SK-MEL-5 (cell line): ENCODE measurements at places on chromosomes 5 and 9.

DNA sequence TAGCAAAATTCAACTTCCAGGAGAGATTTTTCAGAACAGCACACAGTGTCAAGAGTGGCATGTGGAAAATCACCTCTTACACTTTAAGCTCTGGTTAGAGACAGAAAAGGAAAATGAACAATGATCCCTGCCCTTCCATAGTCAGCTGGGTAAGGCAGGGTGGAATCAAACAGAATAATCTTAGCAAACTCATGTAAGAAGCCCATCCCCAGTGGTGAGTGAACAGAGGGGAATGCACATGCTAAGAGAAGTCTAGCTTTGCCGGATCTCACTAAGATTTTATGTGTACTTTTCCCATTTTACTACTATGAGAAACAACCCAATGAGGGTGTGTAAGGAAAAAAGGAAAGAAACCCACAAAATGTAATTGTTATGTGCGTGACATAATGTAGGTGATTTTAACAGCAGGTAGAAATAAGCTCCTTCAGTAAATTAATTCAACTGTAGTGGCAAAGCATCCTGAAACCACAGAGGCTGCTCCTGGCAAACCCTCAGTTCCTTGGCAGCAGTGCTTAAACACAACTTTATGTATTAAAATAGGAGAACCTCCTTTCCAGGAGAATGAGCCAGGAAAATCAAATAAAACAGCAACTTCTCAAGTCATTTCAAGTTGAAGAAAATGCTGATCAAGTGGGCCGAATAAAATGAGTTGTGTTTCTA lies 366.0 kb upstream of the TRPC7 start:
- DNase-seq = no peak

GRCh38 chr5:81398741-81399140 lies 4.8 kb upstream of the ACOT12 start:
- no peak for DNase-seq

GRCh38 chr5:127884416-127884815 lies 181.2 kb downstream of the CCDC192 start:
- DNase-seq = no peak

- no peak for DNase-seq
Observed at GRCh38 chr9:28287455-28287854, 714.2 kb upstream of the C9orf72 start.

DNA sequence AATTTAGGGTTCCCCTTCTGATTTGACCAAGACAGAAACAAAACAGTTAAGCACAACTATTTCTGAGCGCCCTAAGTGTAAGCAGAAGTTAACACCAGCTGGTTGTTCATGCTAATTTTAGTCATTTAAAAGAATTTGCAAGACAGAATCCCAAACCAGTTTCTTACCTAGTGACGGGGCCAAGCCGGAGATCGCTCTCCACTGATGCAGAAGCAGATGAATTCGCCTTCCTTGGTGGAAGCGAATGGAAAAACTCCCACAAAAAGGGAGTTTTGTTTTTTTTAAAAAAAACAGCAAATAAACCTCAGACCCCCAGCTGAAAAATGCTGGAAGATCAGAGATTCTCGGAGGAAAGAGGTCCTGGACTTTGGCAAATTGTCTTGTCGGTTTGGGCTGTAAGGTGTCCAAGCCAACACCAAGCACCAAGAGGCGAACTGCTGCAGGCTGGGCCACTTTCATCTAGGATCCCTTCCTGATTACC lies 47.4 kb upstream of the GLDC start:
- no peak for DNase-seq

GRCh38 chr5:43244823-43245565 lies 53.0 kb downstream of the NIM1K start:
- no peak for DNase-seq

DNA sequence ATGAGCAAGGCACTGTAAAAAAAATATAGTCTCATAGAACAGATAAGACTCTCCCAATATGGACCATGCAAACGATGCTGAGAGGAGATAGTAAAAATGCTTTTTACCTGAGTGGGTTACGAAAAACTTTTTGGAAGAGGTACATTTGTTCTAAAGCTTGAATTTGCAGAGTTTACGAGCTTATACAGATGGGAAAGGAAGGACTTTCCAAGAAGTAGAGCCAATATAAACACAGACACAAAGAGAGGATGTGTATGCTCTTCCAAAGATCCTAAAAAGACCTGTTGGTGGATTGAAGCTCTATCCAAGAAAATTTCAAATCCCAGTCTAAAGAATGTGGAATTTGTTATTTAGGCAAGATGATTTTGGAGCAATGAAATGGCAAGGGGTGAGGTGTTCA lies 127.1 kb upstream of the SLCO6A1 start:
- DNase-seq = no peak

GRCh38 chr9:109311731-109312130 lies 9.1 kb downstream of the EPB41L4B start:
- DNase-seq = no peak

DNA sequence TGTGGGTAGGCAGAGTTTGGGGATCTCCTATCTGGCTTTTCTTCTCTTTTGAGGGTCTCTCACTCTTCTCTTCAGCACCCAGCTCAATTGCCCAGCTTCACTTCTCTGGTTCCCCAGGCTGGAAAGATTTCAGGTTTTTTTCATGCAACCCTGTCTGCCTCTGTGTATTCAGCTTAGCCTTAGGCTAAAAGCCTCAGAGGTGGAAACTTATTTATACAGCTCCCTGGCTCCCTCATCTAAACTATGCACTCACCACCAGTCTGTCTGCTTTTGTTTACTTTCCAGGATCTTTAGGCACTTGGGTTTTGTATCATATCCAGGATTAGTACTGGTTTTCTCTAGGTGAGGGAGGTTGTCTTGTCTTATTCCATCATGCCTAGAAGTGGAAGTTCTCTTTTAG lies 540.2 kb upstream of the TRPC7 start:
- no peak for DNase-seq

DNA sequence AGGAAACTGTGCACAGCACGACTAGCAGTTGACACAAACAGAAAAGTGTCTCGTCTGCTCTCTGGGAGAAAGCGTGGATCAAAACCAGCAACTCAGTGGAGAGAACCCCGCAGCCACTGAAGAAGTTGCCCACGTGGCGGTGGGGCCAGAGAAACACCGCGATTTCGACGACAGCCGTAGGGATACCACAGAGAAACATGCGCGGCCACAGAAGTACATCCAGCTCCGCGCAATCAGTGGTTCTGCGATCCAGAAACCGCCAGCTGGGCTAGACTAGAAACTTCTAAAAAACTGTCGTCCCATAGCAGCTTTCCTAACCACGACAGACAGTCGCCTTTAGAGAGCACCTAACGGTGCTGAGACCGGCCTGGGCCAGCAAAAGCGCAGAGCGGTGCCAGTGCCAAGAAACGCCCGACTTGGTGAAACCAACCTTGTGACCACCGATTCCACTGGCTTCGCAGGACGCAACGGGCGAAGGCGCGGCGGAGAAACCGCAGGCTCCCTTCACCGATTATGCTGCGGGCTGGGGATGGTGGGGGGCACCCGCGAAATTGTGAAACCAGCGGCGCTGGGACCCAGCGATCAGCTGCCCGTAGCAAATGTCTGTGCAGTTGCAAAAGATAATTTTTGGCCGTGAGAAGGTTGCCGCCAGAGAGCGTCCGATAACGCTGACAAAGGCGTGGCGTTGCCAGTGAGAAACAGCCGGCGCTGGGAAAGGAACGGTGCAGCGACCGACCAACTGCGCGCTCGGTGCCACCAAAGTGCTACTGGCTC lies 2.7 kb upstream of the ANXA2R start:
- DNase-seq = peak; percentile 87

DNA sequence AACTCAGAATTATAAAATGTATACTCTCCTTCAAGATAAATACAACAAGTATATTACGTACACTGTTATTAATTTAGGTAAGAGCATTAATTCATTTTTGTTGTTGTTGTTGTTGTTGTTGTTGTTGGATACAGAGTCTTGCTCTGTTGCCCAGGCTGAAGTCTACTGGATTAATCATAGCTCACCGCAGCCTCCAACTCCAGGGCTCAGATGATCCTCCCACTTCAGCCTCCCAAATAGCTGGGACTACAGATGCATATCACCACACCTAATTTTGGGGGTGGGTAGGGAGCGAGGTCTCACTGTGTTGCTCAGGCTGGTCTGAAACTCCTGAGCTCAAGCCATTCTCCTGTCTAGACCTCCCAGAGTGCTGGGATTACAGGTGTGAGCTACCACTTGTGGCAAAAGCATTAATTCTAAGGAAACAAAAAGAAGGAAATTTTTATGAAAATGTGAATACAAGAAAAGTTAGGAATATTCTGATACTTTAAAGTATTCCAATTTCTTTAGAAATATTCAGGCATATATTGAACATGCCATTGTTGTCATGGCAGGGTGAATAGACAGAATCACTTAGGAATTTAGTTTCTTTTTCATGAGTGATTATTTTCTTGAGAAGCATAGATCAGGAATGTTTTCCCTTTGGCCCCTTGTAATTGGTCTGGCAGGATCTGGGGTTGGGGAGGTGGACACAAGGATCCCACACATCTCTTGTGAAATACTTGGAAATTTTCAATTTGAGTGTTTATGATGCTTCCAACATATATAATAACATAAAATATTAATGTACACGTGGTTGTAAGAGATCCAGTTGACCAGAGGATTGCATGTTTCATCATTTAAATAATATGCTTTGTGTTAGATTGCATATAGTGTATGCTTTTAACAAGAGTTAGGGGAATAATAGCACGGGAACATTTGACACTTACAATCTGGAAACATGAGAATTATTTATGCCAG lies 263.6 kb downstream of the FANCC start:
- DNase-seq = no peak

DNA sequence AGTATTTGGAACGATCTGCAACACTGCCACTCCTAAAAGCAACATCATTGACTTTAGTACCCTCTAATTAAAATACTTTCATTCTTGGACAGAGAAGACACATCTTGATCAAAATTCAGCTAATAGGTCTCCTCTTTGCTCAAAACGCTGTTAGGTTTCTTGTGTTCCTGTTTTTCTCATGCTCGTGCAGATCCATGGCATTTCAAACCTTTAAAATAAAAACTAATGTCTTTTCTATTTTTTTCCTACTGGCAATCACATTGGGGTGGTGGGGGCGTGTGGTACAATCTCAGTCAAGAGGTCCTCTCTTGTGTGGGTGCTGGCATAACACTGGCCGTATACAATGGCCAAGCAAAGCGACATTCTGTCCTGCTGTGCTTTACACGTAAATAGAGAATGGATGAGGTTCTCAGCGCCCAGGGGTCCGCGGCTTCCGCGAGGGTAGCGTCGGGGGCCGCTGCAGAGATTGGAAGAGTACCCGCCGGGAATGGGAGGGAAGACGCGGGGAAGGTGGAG lies 315 bp upstream of the GPR150 start:
- DNase-seq = no peak

GRCh38 chr5:142325725-142326479 lies 1.1 kb upstream of the SPRY4 start:
- peak; percentile 69 for DNase-seq

GRCh38 chr5:24777392-24777791 lies 132.6 kb upstream of the CDH10 start:
- DNase-seq = no peak

- DNase-seq = no peak
Observed at GRCh38 chr9:89071591-89071990, 80.3 kb downstream of the S1PR3 start.

- no peak for DNase-seq
Observed at GRCh38 chr5:135159626-135160025, 125.6 kb upstream of the PITX1 start.

GRCh38 chr9:84007662-84008061 lies 27.1 kb downstream of the RMI1 start:
- DNase-seq = no peak

DNA sequence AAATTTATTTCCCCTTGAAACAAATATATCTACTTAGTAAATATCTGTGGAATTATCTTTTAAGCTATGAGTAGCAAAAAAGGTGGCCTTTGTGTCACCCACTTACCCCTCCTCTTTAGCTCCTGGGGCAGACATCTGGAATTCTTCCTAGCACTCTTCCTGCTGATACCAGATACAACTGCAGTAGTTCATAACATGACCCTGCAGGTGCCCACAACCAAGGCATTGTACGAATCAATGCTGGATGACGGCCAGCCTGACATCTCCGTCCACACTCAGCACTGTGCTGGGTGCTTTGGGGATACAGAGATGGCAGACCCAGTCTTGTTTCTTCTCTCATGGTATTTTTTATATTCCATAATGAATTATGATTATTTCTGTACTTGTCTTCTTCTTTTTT lies 152.3 kb downstream of the GOLPH3 start:
- no peak for DNase-seq

- DNase-seq = no peak
Observed at GRCh38 chr5:176869501-176870109, 29.5 kb downstream of the HK3 start.

DNA sequence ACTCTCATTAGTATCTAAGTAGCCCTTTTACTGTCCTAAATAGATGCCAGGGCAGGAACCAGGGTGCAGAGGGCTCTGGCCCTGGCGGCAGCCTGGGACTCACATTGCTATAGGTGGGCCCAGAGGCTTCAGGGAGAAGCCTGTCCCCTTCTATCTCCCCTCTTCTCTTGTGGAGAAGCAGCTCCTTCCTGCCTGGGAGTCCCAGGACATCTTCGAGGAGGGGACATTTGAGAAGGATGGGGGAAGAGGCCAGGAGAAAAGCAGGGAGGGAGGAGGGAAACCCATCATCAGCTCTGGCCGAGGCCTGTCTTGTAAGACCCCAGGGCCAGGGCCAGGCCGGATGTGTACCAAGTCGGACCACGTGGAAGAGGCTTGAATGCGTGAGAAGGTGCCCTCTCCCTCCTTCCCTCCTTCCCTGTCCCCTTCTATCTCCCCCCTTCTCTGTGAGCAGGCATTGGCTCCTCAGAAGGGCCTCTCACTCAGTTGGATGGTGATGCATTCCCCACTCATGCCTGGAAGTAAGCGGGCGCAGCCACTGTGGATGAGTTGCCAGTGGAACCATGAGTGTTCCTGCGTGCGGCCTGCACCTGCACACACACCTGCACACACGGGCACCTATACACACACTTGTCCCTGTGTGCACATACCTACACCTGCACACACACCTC lies 20.7 kb upstream of the LPCAT1 start:
- no peak for DNase-seq

DNA sequence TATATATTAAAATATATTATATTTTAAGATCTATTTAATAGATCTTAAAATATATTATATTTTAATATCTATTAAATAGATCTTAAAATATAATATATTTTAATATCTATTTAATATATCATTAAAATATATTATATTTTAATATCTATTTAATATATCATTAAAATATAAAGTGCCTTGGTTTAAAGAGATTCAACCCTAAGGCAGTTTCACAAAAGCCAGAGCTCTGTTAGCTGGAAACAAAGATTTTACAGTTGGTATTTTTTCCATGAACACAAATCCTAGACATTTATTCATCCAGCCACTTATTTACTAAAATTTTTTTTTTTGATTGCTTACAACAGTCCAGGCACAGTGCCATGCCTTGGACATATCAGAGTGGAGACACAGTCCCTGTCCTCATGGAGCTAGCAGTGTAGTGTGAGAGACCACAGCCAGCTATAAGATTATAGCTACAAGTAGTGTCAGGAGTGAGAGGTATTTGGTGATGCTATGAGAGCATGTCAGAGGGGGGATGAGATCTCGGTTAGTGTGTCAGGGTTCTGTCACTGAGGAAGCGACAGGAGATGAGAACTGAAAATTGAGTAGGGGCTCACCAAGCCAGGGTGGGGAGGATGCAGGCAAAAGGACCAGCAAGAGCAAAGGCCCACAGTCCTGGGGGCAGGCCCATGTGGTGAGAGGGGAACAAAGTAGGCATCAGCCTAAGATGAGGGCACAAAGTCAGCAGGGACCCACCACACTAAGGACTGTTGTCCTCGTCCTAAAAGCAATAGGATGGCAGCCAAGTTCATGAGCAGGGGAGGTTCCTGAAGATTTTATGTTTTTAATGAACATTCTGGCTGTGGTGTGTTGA lies 74.5 kb downstream of the FBXO38 start:
- no peak for DNase-seq

- no peak for DNase-seq
Observed at GRCh38 chr5:78961743-78962142, 23.4 kb downstream of the ARSB start.
